ENCODE measurements at places on chromosomes 7 and 10.
A peak's percentile ranks its signal among the peaks of the same experiment; 100 is the strongest.

- no peak for DNase-seq
Measured at GRCh38 chr7:92589056-92589455, 1.1 kb downstream of the FAM133B start.

GRCh38 chr10:17214971-17215781, 12.9 kb upstream of the VIM start:
- DNase-seq, result no peak

DNA sequence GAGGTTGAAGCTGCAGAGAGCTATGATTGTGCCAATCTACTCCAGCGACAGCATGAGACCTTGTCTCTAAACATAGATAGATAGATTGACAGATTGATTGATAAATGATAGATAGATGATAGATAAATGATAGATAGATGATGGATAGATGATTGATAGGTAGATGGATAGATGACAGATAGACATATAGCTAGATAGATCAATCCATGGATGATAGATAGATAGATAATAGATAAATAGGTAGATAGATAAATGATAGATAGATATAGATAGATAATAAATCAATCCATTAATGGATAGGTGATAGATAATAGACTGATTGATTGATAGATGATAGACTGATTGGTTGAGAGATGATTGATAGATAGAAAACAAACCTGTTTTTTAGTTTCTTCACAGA, 349.6 kb downstream of the PAXIP1 start:
- DNase-seq, result no peak

- DNase-seq, result no peak
Measured at GRCh38 chr7:34875481-34875880, 161.8 kb downstream of the DPY19L1 start.

GRCh38 chr10:133012573-133013359, 70.4 kb upstream of the CFAP46 start:
- DNase-seq, result peak; percentile 24

- DNase-seq, result peak; percentile 36
Measured at GRCh38 chr10:97686301-97686961, 610 bp downstream of the AVPI1 start.

DNA sequence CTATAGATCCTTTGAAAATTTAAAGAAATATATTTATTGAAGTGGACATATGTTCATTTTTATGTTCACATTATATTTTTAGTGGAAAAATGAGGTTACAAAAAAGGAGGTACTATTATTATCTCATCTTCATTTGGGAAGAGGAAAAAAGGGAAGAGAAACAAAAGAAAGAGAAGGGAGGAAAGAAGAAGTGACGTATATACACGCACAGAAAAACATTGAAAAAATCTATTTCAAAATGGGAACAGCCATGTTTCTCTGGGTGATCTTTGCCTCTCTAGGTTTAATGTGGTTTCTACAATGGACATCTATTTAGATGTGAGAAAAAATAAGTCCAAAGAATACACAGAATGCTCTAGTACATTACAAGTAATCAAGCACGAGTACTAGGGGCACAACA, 14.8 kb downstream of the ANK3 start:
- DNase-seq, result no peak

DNA sequence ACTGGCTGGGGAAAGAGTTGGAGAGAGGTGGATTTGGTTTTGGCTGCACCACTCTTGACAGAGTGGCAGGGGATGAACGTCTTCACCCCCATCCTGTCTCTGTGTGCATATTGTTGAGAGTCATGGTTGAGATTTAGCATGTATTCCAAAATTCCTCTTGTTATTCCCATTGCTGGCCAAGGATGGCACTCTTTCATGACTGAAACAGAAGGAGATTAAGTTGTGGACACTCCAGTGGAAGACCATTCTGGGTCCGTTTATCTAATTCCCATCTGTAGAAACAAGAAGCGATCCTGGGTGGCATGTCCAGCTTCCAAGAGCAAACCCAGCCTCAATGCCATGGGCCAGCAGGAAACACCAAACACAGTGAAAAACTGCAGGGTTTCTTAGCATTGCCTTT, 469.0 kb upstream of the IGFBP3 start:
- DNase-seq, result no peak

- no peak for DNase-seq
Measured at GRCh38 chr7:68730964-68731363, 867.3 kb upstream of the AUTS2 start.

DNA sequence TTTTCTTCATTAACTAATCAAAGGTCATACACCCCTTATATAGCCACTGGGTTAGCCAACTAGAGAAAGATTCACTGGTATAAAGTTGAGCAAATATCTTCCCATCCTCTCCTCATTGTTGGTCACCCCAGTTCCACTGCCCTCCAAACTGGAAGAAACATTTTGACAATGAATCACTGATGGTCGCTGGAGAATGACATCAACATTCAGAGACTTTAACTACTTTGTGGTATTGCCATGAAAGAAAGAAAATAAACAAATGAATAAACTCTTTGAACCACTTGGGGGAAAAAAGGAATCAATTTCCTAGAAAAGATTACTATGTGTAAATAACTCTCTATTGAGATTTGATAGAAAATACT, 23.4 kb downstream of the HYCC1 start:
- no peak for DNase-seq

DNA sequence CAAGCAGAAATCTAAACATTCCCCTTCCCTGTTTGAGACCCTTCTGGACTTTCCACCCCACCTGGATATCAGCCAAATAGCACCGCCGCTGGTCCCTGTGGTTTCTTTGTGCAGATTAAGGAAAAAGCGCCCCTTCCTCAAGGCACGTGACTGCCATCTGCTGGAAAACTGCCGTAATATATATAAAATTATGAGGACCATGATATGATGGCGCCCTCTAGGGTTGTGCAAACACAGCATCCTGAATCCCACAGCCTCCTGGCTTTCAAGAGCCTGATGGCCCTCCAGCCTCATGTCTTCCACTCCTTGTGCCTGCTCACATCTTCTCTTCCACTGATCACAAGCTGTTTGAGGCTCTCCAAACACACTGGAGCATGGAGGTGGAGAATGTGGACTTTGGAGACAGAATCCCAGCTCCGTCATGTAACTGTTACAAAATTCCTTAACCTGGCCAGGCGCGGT, 121.3 kb downstream of the MYL10 start:
- peak; percentile 25 for DNase-seq

DNA sequence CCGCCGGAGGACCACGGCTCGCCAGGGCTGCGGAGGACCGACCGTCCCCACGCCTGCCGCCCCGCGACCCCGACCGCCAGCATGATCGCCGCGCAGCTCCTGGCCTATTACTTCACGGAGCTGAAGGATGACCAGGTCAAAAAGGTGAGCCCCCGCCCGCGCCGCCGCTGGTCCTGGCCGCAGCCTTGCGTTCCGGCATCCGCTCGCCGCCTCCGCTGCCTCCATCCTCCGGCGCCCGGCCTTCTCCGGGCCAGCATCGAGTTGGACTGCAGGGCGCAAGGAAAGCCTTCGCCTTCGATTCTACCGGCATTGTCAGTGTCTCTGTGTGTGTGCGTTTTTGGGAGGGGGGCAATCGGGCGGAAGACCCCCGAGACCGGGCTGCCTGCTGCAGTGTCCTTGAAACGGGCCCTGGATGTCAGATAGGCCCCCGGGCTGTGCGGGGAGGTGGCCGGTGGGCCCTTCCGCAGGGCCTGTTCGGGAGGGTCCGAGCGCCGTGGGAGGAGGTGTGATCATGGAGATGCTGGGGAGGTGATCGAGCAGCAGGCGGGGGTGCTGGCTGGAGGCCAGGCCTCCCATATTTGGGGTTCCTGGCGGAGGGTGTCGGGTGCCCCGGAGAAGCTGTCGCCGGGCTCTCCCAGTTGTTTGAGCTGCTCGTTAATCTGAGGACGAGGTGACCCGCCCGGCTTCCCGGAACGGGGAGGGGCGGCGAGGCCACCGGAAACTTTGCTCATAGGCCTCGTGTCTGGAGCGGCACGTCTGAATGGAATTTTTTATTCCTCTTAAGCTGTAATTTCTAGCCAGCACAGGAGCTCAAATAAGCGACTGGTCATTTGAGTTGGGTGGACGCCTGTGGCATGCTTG, 40.8 kb downstream of the HK1 start:
- DNase-seq, result peak; percentile 86

DNA sequence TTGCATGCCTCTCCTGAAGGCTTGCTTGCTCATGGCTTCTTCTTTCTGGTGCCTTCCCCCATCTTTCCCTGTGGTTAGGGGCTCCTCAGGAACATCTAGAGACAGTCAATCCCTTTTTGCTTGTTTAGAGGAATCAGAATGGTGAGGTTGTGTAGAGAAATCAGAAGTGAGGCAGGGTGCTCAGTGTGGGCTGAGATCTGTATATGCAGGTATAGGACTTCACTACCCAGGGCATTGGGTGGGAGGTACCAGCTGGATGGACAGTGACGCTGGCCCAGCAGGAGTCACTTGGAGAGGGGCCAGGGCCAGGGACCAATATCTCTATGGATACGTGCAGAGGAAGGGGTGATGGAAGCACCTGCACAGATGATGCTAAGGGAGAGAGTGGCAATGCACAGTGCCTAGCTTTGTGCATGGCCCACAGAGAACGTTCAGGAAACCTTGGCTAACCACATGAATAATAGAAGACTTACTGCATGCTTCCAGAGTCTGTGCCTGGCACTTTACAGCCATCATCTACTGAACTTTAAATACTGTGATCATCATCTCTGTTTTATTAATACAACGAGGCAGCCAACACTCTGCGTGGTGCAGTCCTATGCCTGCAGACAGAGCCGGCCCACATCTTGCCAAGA, 255.2 kb downstream of the ABCA13 start:
- DNase-seq, result no peak

DNA sequence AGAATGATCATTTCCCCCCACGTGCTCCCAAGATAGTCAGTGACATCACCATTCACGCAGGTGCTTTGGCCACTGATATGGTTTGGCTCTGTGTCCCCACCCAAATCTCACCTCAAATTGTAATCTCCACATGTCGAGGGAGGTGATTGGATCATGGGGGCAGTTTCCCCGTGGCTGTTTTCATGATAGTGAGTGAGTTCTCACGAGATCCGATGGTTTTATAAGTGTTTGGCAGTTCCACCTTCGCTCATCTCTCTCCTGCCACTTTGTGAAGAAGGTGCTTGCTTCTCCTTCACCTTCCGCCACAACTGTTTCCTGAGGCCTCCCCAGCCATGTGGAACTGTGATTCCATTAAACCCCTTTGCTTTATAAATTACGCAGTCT, 205.4 kb upstream of the SH2B2 start:
- DNase-seq, result no peak

GRCh38 chr10:80356989-80357850, 639 bp downstream of the DYDC2 start:
- no peak for DNase-seq

GRCh38 chr7:24910551-24911212, 69.3 kb downstream of the OSBPL3 start:
- DNase-seq, result no peak

DNA sequence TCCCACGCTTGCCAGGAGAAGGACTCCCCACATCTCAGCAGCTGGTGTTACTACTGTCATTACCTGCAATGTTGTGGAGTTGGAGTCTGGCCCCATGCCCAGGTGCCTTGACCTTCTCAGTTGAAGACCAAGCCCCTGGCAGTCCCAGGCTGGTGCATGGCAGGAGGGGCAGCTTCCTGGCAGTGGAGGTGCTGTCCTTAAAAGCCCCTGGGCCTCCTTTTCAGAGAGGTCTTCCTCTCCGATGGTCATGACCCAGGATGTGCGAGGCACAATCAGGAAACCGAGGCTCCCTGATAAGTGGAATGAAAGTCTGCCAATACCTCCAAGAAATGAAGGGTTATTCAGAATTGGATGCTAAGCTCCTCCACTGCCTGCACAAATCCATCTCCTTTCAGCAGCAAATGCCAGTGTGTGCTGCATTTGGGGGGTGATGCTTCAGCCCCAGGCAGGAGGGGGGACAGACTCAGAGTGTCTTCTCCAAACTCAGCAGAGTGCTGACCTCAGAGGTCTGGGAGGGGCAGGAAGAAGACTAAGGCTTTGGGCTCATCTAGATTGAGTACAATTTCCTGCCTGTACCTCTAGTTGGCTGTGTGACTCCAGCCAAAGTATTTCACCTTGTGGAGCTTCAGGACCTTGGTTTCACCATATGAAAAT, 97.0 kb upstream of the DDC start:
- DNase-seq, result peak; percentile 44

DNA sequence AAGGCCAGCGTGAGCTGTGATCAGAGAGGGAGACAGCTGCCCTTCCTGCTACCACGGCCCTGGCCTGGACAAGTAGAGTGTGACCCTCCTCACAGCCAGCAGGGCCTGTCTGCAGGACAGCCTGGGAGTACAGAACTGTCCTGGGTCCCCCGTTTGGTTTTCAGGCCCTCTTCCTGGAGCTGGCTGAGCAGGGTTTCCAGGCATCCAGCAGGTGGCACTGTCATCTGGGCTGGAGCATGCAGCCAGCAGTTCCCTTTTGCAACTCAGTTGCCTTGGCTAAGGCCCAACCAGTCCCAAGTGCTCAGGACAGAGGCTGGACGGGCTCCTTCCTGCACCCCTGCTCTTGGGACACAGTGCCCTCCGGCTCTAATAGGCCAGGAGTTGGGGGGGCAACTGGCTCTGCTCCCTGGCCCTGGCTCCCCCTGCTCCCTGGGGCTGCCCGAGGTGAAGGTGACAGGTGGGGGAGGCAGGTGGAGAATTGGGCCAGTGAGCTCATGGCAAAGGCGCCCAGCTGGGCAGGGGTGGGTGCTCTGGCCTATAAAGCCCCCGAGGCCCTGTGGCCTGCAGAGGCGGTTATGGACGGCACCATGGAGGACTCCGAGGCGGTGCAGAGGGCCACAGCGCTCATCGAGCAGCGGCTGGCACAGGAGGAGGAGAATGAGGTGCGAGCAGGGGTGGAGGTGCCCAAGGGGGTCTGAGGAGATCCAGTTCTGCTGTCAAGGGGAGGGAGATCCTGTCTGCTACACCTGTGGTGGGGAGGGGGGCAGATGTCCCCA, at the start of gene ANKRD2:
ANKRD2 (plus strand) TSS at position 566 of the 776 bp plus-strand sequence; CDS start at position 576, 10 bp downstream.
- peak; percentile 48 for DNase-seq

DNA sequence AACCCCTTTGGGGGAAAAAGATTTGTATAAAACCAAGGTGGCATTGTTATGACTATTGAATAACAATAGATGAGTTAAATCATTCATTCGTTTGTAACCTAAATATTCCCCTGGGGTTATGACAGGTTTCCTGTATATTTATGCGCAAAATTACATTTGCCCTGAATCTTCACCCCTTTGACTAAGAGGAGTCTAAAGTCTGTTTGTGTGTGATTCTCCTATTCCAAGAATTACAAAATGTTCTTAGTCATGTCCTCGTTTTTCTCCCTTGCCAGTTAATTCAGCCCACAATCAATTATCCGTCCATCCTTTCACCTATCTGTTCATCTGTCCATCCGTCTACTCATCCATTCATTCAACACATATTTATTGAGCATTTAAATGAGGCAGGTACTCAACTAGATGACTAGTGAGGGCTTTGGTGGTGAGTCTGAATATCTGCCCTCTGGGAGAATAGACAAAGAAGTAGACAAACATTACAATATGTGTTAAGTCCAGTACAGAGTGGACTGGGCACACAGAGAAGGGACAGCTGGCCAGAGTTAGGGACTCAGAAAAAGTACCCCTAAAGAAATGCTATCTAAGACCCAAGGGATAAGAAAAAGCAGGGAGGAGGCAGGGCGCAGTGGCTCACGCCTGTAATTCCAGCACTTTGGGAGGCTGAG, 35.6 kb upstream of the TCF7L2 start:
- DNase-seq, result no peak
